ENCODE measurements at places on chromosomes 12 and 14.
A peak's percentile ranks its signal among the peaks of the same experiment; 100 is the strongest.

- no peak for DNase-seq
Measured at GRCh38 chr12:57107456-57108155, 3.6 kb downstream of the STAT6 start.

GRCh38 chr12:40002178-40003169 lies 103.4 kb downstream of the SLC2A13 start:
- no peak for DNase-seq

DNA sequence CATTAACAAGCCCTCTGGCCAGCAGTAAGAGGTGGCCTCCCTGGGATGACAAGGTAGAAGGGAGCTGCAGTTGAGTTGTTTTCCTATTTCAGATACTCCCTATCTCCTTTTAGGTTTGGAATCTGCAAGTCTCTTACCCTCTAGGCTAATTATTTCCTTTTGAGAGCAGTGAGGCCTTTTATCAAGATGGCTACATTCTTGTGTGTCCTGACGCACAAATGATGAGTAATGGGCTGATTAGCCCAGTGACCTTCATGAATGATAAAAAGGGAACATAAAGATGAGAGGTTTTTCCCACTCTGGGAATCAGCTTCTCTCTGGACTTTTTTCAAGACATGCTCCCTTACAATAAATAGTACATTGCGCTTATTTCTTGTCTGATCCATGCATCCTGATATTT lies 22.9 kb downstream of the DYRK2 start:
- DNase-seq: no peak

- DNase-seq: peak; percentile 98
Measured at GRCh38 chr12:108691998-108692808, 39.1 kb downstream of the CORO1C start.

DNA sequence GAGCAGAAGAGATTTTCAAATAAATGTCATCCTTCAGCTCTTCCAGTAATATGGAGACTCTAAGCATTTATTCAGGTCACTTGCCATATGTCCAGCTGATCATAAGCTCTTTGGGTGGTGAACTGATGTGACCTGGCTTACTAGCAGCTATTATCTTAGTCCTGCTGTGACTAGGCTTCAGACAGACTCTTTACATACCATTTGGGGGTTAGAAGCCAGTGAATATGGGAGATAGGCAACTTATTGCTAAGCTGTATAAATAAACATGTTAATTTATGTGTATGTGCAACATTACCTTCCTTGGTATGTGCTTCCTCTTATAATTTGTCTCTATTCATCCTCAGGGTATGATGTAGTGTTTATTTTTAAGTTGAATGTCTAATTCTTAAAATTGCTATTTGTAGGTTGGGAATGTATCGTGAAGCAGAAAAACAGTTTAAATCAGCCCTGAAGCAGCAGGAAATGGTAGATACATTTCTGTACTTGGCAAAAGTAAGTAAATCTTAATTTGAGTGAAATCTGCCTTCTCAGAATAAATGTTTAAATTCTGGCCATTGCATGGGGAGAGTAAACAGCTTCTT lies 32.4 kb downstream of the TTC8 start:
- no peak for DNase-seq

DNA sequence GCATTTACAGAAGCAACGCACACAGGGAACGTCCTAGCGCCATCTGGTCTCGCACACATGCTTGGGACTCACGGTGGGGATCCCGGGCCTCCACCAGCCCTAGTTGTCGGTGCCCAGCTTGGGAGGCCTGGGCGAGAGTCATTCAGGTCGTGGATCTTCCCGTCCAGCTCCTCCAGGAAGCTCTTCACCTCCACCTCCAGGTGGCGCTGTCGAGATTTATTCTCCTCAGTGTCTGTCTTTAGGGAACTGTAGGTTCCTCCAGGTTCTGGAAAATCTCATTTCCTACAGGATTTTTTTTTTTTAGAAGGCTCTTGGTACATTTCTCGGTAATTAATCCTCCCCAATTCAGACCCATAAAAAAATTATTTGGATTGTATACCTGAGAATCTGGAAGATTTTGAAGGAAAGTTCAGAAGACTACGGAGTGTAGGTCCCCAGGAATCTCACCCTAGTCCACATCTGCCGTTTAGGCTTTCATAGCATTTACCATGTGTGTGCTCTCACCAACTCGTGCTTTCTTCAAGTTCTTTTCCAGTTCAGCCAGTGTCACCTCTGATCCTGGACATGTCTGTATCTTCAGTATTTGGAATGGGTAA lies 910.0 kb downstream of the TMEM121 start:
- DNase-seq: no peak

DNA sequence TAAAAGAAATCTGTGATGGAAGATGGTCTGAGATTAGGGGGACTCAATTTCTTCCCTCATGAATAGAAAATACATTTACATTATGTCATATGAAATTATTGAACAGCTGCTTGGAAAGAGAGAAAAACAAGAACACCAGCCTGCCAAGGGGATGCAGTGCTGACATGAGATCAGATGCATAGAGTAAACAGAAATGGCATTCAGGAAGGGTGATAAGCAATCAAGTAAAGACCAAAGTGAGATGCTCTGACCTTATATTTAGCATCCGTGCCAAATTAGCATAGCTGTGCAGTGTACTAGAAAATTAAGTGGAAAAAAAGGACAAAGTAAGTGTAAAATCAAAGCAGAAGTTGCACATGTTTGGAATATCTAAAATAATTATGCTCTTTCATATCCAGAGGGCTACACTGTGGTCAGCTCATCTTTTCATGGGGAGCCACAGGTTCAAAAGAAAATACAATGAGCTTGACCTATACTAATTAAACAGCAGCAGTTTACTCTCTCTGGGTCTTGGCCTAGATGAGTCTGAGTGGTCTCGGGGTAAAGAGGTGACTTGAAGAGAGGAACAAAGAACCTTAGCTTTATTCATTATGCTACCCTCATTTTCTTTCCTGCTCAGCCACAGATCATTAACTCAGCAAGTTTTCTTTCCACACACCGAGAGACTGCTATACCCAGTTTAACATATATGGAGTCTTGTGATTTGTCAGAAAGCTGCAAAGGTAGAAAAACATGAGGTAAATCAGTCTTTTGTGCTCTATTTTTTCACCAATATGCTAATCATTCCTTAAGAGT lies 359.4 kb upstream of the FOXG1 start:
- DNase-seq: no peak
